ENCODE measurements at places on chromosomes 12 and 14. TPM values are rescaled to one million over a fixed set of nuclear protein-coding genes. Genes with fewer than 3 reads are reported as not detected.

The B4GALNT1 gene
- 51.6 TPM for total RNA-seq

The CCDC177 gene
- not detected for total RNA-seq

The TMEM179 gene
- total RNA-seq: 0.54 TPM

The VDR gene
- 3.2 TPM for total RNA-seq

The KRT72 gene
- total RNA-seq: not detected

The GALNT16 gene
- 3.7 TPM for total RNA-seq

The OAS2 gene
- total RNA-seq: 0.44 TPM

The ANO2 gene
- total RNA-seq: not detected

The SYCP3 gene
- not detected for total RNA-seq

The HOXC13 gene
- total RNA-seq: 11.6 TPM

The CD4 gene
- not detected for total RNA-seq

The MORN3 gene
- total RNA-seq: 0.33 TPM

The XRCC3 gene
- total RNA-seq: 27.3 TPM

The LBHD2 gene
- total RNA-seq: 0.50 TPM

The ORMDL2 gene
- total RNA-seq: 77.5 TPM

The EML1 gene
- 45.4 TPM for total RNA-seq

The CMAS gene
- total RNA-seq: 46.9 TPM

The LPAR5 gene
- 0.85 TPM for total RNA-seq

The ANG gene
- total RNA-seq: 11.0 TPM

The TMEM132C gene
- not detected for total RNA-seq

The MIP gene
- total RNA-seq: not detected

The KRT8 gene
- total RNA-seq: 4,320 TPM

The TAS2R13 gene
- not detected for total RNA-seq

The SLC17A8 gene
- not detected for total RNA-seq

The ART4 gene
- total RNA-seq: not detected

The SLC4A8 gene
- 1.7 TPM for total RNA-seq

The LGALS3 gene
- 167 TPM for total RNA-seq

The MEG3 gene
- total RNA-seq: 52.0 TPM

The IRAK4 gene
- 5.6 TPM for total RNA-seq

The PTPRQ gene
- 0.01 TPM for total RNA-seq

The ARHGAP9 gene
- total RNA-seq: 0.99 TPM

The DIABLO gene
- 70.5 TPM for total RNA-seq

The KRT71 gene
- not detected for total RNA-seq

The PTCSC3 gene
- total RNA-seq: not detected

The APOLD1 gene
- total RNA-seq: 0.16 TPM

The GDF3 gene
- not detected for total RNA-seq

The SLC2A14 gene
- 0.12 TPM for total RNA-seq

The LTBR gene
- 248 TPM for total RNA-seq

The ANKRD33 gene
- total RNA-seq: not detected

The DGLUCY gene
- total RNA-seq: 18.3 TPM

The MANSC4 gene
- not detected for total RNA-seq

The FAM90A1 gene
- 0.10 TPM for total RNA-seq

The ETFBKMT gene
- total RNA-seq: 0.40 TPM

The TESPA1 gene
- total RNA-seq: not detected
